Upper lobe of left lung (tissue), 6 donors: ENCODE measurements at places on chromosomes 3 and 15. TPM values are rescaled to one million over a fixed set of nuclear protein-coding genes. Genes with fewer than 3 reads are reported as not detected.

Gene TICRR
- total RNA-seq = 1.0 TPM

Gene PLSCR5
- not detected for total RNA-seq

GRCh38 chr3:180571831-180572598 lies 29.9 kb upstream of the TTC14 start:
- DNase-seq = no peak

Gene A4GNT
- total RNA-seq = 0.44 TPM

GRCh38 chr3:147538034-147538433 lies 128.9 kb downstream of the ZIC1 start:
- no peak for DNase-seq

DNA sequence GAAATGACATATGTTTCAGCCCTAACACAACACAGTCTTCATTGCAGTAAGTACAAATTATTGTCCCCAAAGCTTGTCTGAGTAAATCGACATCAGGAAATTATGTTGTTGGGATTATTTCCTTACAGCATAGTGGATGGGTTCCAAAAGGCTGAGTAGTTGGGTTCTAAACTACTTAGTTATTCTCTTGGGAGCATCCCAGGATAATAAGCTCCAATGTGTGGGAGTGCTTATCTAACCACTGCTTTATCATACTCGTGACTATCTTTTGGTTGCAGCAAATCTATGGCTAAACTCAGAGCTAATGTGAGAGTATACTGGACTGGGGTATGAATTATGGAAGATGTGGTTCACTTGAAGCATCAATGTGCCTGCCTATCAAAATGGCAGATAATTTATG lies 128.5 kb downstream of the RBMS3 start:
- no peak for DNase-seq

DNA sequence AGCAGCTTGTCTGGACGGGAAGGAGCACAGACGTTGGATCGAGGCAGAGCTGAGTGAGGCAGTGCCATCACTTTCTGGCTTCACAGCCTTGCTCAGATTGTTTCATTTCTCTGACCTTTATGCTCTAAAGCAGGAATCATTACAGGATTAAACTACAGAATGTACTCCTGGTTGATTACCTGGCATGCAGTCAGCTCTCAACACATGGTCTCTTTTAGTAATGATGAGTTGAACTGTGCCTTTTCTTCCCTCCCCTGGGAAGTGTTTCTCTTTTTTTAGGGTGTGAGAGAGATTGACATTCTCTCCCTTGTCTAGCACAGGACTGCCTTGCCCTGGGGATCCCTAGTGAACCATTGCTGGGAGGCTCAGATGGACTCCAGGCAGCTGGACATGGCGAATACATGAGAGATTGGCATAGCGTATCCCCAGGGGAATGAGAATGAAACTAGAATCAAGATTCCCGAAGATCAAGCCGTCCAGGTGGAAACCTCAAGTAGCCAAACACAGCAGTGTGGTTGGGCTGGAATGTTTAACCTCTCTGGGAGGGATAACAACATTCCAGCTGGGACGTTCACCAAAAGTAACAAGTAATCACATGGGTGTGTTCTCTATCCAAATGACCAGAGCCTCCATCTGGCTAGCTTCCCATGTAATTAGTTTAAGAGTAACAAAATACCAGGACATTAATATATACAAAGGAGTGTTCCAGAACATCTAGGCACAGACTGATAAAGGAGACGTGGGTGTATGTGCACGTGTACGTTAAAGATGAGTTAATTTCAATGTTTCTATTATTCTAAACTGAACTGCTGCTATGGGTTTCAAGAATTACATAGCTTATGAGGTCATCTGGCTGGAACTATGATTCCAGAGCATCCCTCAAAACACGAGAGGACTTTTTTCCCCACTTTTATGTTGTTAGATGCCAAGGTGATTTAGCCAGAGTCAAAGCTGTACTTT lies 118.6 kb upstream of the NR2E3 start:
- no peak for DNase-seq

DNA sequence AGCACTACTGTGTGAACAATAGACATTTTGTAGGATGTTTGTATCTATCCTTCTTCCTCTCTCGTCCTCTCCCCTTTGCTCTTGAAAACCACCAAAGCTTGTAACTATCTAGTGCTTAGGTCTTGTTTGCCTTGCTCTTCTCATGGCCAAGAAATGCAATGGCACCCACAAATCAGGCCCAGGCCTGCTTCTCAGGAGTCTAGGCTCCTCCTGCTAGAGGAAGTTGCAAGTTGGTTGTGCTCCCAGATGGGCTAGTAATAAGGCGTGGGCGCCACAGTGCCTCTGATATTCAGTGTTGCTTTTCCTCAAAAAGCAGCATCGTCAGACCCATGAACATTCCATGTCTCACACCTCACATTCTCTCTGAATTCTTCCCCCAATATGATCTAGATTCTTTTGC lies 28.7 kb downstream of the ZNF385D start:
- DNase-seq = no peak

- DNase-seq = no peak
Measured at GRCh38 chr15:61680260-61681037, 379.8 kb downstream of the VPS13C start.

GRCh38 chr3:33128706-33129105 lies 14.9 kb downstream of the CRTAP start:
- no peak for DNase-seq

- DNase-seq = no peak
Measured at GRCh38 chr3:53195066-53195450, 34.0 kb downstream of the PRKCD start.

Gene SLC9C1
- total RNA-seq = not detected

- no peak for DNase-seq
Measured at GRCh38 chr3:190325923-190326322, 3.7 kb upstream of the CLDN1 start.

- no peak for DNase-seq
Measured at GRCh38 chr15:80384432-80384831, 19.8 kb upstream of the ARNT2 start.

Gene PDE12
- total RNA-seq = 9.0 TPM

DNA sequence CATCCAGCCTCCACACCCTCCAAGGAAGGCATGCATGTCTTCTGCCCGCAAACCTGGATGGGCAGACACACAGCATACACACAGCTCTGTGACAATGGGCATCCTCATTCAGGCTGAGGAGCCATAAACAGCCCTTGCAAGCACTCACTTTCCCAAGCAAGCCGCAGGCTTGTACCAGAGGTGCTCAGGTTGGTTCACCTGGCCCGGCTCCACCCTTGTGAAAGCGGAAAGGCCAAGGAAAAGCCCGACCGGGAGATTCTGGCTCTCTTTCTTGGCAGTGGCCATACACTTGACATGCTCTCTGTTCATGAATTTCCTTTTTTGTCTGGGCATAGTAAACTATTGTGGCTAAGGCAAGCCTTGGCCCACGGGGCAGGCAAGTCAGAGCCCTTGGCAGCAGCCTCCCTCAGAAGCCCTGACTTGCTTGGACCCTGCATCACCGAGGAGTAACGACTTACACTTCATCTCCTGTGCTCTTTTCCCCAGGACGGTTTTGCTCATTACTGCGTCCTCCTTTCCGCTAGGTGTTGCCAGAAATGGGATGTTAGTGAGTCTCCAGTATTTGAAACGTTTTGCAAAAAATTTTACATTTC lies 74.6 kb upstream of the BNC1 start:
- DNase-seq = no peak

Gene IL12A
- 7.3 TPM for total RNA-seq

DNA sequence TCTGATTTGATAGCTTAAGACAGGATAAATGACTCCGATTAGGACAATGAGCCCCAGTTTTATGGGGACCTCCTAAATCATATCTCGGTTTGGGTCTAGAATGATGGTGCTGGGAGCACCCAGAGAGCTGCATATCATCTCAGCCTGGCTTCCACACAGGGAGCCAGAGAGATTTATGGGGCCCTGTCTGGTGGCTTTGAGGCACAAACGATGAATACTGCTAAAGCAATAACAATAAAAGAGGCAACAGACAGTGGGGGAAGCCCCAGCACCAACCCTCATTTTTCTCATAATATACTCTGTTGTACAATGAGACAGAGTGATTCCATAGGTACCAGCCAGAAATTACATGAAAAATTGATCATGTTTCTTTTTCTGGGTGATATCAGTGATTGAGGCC lies 889.0 kb upstream of the CFAP20DC start:
- DNase-seq = no peak

- DNase-seq = no peak
Measured at GRCh38 chr3:177946936-177947335, 589.3 kb upstream of the KCNMB2 start.

GRCh38 chr3:47636225-47636624 lies 57.6 kb upstream of the CSPG5 start:
- no peak for DNase-seq

GRCh38 chr3:84978843-84979242 lies 20.1 kb downstream of the CADM2 start:
- DNase-seq = no peak

Gene AQP9
- total RNA-seq = 30.0 TPM

Gene ARL8B
- 117 TPM for total RNA-seq

Gene CCR8
- not detected for total RNA-seq

Gene PLOD2
- total RNA-seq = 13.6 TPM

DNA sequence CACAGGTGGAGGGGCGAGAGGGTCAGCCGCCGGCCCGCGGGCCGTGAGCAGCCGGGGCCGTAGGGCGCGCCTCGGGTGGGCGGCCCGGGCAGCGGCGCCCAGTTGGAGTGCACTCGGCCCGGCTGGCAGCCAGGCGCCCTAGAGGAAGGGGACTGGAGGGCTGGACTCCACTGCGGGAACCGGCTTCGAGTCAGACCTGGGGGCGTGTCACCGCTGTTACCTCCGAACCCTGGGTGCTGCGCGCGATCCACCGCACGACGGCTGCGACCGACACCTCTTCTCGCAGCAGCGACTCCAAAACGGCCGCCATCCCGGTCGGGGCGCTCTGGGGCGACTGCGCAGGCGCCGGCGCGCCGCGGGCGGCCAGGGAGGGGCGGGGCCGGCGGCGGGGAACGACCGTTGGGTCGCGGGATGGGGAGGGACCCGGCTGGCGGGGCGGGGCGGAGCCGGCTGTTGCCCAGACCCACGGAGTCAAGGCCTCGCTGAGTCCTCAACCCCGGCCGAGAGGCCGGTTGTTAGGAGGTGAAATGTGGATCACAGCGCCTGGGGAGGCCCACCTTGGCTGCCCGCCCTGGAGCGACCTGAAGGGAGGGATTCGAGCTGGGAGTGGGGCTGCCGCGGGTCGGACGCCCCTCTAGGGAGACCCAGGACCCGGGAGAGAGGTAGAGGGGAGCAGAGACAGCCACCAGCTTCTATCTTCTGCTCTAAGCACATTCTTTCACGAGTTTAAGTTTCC lies at the start of gene CDAN1:
Gene CDAN1 (minus strand): TSS at position 336 of the 736 bp plus-strand sequence. CDS start 26 bp downstream, at position 310.
- peak; percentile 94 for DNase-seq

DNA sequence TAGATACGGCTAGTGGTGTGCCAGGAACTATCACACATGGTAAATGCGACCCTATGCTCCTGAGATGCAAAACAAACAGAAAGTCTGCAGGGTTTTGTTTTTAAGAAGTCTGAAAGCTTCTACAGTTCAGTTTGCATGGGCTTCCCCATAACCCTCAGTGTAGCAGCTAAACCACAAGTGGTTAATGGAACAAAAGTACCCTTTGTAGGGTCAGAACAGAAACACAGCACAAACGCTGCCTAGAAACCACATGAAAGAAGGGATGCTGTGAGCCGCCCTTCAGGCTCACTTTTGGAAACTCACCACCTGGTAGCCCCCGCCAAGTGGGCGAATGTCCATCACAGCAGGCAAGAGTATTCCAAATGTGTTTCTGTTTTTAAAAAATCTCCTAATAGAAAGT lies 46.2 kb downstream of the CTDSPL start:
- no peak for DNase-seq

- DNase-seq = no peak
Measured at GRCh38 chr3:67526246-67526645, 128.2 kb downstream of the SUCLG2 start.

DNA sequence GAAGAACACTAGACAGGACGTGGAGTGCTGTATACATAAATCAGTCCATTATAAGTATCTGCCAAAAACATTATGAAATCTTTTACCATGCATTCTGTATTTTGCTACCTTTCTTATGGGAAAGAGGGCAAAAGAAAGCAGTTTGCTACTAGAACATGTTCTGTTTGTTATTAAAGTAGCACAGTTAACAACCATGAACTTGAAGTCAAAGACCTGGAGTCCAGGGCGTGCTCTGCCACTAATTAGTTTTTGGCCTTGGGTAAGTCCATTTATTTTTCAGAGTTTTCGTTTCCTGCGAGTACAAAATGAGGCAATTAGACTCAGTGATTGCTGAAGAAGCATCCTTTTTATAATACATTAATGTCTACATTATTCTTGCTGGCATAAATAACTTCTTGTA lies 143.3 kb upstream of the AGTR1 start:
- no peak for DNase-seq

Gene SLC35G2
- total RNA-seq = 3.5 TPM

Gene BUB1B
- total RNA-seq = 12.1 TPM

Gene PLA2G4D
- not detected for total RNA-seq

GRCh38 chr3:138717348-138717747 lies 108.8 kb downstream of the FAIM start:
- no peak for DNase-seq
